ENCODE measurements at places on chromosomes 3 and 15.
A peak's percentile ranks its signal among the peaks of the same experiment; 100 is the strongest.

- DNase-seq, result no peak
Measured at GRCh38 chr15:65512807-65513416, 4.6 kb downstream of the DPP8 start.

DNA sequence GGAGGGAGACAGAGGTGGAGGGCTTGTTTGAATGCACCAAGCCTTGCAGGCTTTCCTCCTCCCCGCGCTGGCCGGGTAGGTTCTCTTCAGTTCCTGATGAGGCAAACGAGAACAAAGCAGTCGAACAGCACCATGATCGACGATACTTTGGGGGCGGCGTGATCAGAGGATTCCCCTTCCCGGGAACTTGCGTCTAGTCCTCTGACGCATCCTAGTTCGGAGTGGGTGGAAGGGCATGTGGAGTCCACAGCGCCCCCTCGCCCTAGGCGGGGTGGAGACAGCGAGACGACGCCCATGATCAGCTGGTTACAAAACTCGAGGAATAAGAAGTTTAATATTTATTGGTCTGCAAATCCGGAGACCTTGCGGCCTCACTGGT is 452 bp upstream of the SV2B start:
- no peak for DNase-seq

DNA sequence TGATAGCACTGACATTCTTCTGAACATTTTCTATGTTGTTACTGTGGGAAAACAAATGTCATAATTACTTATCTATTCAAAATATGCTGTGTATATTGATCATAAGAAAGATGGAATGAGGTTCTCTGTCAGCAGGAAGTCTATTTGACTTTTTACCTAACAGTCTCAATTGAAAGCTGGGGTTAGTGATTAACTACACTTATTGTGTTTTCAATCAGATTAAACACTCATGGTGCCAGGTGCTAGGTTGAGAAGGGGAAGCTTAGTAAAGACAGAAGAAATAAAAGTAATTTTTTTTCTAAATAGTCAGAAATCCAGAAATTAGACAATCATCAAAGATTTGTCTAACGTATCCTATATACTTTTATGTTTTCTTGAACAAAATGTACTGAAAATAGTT is 281.0 kb upstream of the NR2E3 start:
- DNase-seq, result no peak

DNA sequence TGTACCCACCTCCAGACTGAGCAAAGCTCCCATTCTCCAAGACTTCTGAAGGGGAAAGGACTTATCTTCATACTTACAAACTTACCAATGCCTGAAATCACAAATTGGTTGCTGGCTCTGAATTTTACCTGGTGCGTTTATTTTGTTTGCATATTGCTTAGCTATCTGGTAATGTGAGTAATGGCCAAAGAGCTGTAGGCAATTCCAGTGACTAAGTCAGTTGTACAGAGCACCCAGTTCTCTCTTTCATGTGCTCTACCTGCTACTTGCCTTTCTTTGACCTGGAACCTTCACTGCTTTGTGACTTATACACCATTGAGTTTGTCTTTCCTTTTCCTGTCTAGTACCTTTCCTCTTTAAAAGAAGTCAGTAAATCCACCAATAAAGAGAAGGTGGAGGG is 755.9 kb upstream of the LMCD1 start:
- DNase-seq, result no peak

DNA sequence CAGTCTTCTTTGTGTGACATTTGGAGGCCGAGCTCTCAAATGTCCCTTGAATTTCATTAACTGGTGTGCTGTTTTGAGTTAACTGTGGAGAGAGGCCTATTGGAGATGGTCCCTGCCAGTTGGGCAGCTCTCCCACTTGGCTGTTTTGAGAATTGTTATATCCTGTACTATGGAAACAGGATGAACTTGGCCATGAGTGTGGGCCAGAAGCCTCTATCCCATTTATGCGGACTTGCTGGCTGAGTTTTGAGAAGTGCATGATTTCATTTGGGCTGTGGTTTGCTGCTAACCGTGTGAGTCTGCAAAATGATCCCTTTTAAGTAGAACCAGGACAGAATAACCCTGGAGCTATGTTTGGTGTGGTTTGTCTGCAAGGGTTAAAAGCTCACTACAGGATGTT is 366.0 kb downstream of the PTPRG start:
- peak; percentile 77 for DNase-seq

- no peak for DNase-seq
Measured at GRCh38 chr15:33243393-33243792, 48.9 kb upstream of the FMN1 start.

DNA sequence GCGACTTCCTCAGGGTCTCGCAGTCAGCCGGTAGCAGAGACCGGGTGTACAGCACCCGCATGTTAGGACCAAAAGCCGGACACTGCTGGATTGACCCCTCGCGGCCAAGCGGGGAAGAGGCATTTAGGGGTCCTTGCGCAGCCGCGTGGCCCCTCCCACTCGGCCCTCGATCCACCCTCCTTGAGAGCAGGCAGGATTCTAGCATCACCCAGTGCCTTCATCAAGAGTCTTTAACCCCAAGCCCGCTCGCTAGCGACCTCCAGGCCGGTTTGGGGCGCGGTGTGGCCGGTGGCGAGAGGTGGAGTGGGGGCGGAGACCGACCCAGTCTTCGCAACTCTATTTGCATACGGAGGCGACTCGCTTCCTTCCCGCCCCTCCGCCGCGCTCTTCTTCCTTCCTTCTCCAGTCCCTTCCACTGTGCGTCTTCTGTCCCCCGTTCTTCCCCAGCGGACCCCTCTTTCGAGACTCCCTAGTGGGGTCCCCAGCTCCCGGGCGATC is at the start of gene ST6GAL1:
ST6GAL1 (plus strand) TSS at position 384 of the 498 bp plus-strand sequence. CDS start 112,178 bp downstream, outside the sequence.
- DNase-seq, result no peak

GRCh38 chr3:137103739-137104138 is 146.0 kb downstream of the IL20RB start:
- peak; percentile 24 for DNase-seq

DNA sequence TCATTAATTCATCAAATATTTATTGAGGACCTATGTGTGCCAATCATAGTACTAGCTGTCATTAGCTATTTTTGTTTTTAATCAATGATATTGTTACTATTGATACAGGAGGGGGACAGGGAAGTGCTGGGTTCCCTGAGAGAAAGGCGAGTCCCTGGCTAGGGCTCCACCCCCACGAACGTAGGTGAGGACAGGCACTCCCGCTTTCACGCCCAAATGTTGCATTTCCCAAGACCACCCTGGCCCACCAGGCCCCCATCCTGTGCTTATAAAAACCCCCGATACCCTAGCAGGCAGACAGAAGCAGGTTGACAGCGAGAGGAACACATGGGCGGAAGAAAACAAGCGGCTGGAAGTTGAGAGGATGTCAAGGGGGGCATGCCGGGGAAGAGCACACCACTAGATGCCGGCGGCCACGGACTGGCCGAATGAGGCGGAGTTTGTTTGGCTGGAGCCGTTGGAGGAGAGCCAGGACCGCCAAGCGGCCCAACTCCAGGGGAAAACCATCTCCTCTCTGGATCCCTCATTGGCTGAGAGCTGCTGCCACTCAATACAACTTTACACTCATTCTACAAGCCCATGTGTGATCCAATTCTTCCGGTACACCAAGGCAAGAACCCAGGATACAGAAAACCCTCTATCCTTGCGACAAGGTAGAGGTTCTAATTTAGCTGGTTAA is 798.7 kb upstream of the SEMA6D start:
- DNase-seq, result no peak

DNA sequence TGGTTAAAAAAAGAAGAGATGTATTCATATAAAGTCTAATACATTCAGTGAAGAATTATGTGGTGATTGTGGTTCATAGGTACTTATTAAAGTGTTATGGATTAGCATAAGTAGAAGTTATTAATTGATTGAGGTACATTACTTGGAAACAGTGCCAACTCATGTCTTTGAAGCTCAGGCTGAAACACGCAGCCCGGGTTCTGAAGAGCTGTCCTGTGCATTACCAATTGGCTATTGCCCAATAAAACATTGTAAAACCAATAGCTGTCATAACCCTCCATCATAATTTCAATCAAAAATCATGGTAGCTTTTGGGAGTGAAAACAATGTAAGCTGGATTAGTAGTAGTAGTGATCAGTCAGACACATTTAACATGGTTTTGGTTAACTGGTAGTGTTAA is 560.1 kb downstream of the MCTP2 start:
- DNase-seq, result no peak

DNA sequence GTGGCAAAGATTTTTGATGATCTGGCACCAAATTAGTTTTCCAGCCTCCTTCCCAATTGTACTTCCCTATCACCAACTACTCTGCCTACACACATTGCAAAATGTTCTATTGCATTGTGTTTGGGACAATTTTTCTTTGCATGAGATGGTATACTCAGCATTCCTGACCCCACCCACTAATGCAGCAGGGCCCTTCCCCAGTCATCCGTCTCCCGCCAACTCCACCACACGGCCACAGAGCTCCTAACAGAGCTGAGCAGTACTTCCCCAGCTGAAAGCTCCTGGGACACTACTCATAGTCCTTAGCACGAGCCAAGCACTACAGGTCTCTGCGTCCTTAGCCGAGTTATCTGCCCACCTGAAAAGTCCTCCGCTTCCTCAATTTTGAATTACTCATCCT is 34.2 kb downstream of the TXNRD3 start:
- no peak for DNase-seq

GRCh38 chr3:123767009-123767372 is 117.1 kb downstream of the MYLK start:
- no peak for DNase-seq

Data from NCI-H446 treated with DMSO at 0.1 percent for 48 hours (cell line).